ENCODE measurements at places on chromosomes 6 and 20.

DNA sequence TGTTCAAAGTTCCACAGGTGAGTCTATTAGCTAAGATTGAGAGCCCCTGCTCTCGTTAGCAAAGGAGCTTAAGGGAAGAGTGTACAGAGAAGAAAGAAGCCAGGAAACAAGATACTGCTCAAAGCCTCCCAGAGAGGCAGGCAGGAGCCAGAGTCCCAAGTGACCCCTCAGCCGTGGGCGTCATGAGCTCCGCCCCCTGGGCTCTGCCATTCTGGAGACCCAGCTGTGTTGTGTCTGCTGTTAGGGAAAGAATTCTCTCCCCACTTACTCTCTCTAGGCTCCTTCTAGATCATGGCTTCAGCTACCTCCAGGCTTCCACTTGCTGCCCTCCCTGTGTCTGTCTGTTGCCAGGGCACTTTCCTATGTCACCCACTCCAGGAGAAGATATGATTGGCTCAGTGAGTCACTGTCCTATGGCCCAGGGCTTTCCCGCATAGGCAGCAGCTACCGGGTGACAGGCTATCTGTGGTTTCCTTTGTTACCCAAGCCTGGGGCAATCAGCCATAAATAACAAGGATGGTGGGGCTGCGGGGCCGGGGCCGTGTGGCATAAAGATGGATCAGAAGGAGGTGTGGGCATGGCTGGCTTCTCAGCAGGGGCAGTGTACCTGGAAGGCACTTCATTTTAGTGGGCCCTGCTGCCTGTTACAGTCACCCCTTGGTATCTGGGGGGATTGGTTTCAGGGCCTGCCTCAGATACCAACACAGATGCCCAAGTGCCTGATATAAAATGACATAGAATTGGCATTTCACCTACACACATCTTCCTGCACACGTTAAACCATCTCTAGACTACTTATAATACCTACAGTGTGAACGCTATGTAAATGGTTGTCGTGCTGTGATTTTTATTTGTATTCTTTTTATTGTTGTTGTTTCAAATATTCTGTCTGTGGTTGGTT, 118.9 kb downstream of the ARMC2 start:
- peak; percentile 5 for DNase-seq

DNA sequence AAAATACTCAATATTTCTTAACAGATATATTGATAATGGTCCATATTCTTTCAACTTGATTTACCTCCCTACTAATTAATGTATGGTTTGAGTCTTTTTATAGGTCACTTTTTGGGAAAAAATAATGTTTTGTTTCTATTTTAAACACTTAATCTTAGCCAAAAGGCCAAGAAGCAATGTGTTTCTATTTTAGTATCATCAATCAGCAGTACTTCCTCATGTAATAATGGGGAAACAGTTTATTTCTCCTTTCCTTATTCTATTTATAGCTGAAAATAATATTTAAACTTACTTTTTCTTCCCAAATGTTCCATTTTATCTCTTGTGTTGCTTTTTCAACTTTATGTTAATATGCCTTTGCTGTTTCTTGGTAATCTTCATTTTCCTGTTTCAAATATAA, 295.1 kb downstream of the ALDH8A1 start:
- no peak for DNase-seq

DNA sequence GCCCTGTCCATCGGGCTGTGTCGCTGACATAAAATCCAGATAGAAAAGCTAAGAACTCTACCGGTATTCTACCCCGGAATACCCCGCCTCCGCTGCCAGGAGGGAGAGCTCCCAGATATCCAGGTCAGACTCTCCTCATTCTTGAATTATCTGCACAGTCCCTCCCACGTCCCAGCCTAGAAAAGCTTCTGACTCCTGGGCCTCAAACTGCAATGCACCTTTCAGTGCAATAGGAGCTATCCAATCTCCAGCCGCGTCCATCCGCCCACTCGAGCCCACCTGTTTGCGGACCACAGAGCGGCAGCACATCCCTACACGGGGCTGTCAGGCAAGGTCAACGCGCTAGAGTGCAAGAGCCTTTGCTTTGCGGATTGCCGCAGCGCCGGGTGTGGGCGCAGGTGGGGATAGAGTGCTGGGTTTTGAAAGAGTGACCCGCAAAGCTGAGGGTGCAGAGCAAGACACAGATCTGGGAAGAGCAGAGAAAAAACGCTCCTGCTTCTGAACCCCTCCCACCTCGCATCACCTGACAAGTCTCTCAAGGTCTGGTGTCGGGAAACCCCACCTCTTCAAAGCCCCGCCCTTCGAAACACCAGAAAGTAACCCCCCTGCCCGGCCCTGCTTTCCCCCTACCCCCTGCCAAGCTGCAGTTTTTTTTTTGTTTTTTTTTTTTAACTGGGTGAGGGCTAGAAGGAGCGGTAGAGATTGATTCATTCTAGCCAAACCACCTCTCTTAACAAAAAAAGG, 1.3 kb downstream of the TAPBP start:
- DNase-seq: peak; percentile 73

- DNase-seq: no peak
Measured at GRCh38 chr20:2165871-2166270, 64.2 kb downstream of the STK35 start.

GRCh38 chr20:48772183-48772976, 55.4 kb downstream of the PREX1 start:
- no peak for DNase-seq

GRCh38 chr6:70717038-70717801, 49.5 kb downstream of the SMAP1 start:
- no peak for DNase-seq

GRCh38 chr6:81736428-81736827, 16.1 kb downstream of the TENT5A start:
- DNase-seq: no peak

DNA sequence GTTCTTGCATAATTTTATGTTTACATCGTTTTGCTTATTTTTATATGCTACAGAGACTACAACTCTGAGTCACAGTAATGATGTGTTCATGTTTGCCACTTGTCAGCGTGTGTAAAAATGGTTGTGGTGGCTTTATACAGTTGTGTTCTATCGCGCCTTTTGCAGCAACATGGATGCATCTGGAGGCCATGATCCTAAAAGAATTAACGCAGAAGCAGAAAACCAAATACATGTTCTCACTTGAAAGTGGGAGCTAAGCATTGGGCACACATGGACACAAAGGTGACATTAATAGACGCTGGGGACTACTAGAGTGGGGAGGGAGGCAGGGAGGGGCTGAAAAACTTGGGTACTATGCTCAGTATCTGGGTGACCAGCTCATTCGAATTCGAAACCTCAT, 996 bp upstream of the SEC23B start:
- DNase-seq: no peak

DNA sequence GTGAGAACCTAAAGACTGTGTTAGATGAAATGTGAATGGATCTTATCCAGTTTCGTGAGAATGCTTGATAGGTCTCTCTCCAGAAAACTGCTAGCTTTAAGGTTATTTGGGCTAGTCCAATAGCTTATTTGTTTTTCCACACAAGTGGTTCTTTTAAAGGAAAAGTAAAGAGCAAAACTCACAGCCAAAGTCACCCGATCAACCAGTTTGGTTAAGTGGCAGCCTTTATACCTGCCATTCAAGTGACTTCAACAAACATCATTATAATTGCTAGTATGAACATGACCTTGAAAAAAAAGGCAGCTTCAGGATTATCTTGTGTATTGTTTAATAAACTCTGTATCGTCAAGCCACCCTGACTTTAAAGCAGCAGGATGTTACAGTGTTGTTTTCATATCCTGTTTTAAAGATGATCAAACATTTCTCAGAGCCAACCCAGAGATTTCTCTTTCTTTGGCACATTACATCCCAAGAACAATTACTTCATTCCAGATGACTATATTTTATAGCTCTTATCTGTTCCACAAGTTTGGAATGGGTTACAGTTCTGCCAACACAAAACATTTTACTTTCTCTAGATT, 253.4 kb downstream of the EPHA7 start:
- DNase-seq: no peak

- no peak for DNase-seq
Measured at GRCh38 chr6:148854992-148855391, 108.2 kb downstream of the UST start.

- no peak for DNase-seq
Measured at GRCh38 chr6:47144306-47144705, 102.2 kb upstream of the ADGRF1 start.

DNA sequence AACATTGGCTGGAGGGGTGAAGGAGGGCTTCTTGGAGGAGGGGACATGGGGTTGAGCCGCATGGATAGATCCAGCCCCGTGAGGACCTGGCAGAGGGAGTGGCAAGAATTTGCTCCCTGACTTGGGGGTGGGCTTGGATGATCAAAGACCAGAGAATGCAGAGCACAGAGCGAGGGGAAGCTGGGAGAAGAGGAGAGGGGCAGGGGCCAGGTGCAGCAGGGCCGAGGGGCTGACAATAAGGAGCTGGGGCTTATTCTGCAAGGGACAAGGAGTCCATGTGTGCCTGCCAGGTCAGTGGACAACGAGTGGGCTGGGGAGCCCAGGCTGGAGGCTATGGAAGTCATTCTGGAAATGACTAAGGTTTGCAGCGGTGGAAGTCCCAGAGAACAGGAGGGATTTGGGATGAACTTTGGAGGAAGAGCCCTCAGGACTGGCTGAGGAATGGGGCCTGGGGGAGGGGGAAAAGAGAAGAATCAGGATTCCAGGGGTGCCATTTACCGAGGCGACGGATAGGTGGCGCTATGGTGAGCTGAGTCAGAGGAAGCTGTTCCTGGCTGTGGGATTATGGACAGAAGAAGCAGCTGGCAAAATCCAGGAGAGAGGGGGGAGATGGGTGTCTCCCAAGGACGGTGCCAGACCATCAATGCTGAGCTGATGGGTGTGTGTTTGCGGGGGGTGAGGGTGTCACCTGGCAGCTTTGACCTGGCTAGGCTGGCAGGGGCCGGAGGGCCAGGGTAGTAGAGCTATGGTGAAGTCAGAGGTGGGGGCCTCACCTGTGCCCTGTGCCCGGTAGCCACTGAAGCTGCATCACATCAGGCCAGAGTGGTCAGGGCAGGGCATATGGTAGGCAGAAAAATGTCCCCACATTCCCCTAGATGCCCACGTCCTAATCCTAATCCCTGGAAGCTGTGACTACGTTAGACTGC, 7.8 kb downstream of the KCNG1 start:
- DNase-seq: no peak

GRCh38 chr6:142700032-142700431, 244.9 kb downstream of the HIVEP2 start:
- DNase-seq: no peak

GRCh38 chr6:72616406-72617015, 5.4 kb upstream of the KCNQ5 start:
- no peak for DNase-seq

GRCh38 chr6:118080547-118080946, 173.5 kb downstream of the SLC35F1 start:
- DNase-seq: no peak

DNA sequence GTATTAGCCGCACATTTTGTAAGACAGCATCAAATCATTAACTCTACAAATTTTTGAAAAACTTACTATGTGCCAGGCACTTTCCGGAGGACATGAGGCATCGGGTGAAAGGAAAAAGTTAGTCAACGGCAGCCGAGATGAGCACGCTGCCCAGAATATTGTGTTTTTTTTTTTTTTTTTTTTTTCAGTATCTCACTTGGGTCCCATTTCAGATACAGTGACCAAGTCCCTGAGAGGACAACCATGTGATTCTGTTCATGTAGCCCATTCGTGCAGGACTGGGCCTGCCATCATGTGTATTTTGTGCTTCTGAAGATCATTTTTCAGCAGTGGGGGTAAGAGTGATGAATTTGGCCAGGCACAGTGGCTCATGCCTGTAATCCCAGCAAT, 1.3 kb downstream of the SLA2 start:
- DNase-seq: no peak

DNA sequence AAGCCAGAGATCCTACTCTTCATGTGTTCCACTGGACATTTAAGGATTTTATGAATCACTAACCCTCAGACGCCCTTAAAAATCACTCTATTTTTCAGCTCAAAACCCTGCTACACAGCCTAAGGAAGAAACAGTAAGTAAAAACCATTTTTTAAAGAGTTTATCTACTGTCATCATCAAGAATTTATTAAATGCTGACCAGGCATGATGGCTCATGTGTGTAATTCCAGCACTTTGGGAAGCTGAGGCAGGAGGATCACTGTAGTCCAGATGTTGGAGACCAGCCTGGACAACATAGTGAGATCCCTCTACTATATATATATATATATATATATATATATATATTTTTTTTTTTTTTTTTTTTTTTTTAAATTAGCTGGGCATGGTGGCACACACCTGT, 124.2 kb upstream of the ID4 start:
- DNase-seq: no peak

- no peak for DNase-seq
Measured at GRCh38 chr6:46655803-46656202, 3.0 kb downstream of the SLC25A27 start.

DNA sequence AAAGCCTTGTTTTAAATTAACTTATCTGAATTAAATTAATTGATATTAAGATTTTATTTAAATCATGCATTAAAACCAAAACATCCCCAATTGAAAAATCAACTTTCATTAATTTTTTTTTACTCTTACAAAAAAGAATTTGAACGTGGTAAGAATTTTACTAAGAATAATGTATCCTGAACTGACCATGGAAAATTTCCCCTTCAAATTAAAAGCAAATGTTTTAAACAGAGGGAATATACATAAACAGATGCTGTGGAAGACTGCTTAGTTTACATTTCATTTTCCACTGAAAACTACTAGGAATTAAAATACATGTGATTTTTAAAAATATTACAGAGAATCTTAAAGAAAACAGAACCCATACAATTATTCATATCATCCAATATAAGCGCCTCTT, 2.3 kb downstream of the RNF24 start:
- DNase-seq: no peak

GRCh38 chr20:50052550-50053361, 60.2 kb downstream of the UBE2V1 start:
- DNase-seq: no peak

DNA sequence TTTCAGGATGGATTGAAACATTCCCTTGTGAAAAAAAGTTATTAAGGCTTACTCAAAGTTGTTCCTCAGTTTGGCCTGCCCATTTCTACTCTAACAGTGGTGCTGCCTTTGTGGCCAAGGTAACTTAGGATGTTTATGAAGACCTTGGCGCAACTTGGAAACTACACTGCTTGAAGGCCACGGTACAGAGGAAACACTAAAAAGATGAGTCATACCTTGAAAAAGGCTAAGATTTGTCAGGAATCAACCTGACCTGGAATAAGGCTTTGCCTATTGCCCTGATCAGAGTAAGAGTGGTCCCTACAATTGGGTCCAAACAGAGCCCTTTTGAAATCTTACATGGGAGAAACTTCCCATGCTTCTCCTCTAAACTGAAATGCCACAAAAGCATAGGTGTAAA, 119.9 kb upstream of the MOCS1 start:
- no peak for DNase-seq

DNA sequence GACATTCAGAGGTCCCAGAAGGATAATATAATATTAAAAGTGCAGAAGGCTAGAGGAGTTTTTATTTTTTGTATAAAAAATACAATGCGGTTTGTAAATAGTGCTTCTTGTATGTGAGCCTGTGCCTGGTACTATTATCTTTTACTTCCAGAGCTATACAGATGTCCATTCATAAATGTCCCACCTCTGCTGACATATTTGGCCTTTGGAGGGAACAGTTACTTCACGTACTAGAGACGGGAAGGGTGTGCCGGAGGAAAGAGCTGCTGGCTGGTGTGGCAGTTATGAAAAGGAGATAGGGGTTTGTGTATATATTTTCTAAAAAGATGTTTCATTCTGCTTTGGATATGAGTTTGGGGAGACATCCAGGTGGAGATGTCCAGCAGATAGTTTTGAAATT, 8.8 kb downstream of the CD109 start:
- DNase-seq: no peak
